ENCODE measurements at places on chromosomes 1 and 21. TPM values are rescaled to one million over a fixed set of nuclear protein-coding genes. Genes with fewer than 3 reads are reported as not detected.
A peak's percentile ranks its signal among the peaks of the same experiment; 100 is the strongest.

Gene ZNF648
- polyA plus RNA-seq: not detected

DNA sequence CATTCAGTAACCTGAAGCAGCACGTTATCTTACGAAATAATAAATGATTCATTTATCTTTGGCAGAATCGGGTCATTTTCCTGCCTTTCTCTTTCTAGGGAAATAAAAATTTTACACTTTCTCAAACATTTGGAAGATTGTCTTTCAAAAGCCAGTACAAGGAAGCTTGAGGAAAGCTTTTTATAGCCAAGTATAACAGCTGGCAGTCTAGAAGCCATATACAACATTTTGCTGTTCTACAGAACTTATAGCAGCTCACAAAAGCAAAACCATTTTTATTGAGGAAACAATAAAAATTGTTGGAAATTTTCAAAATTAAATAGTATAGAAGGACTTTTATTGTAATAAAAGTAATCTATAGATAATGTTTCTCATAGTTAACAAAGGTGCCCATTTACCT, 448.6 kb downstream of the SMYD3 start:
- no peak for DNase-seq

GRCh38 chr1:31910933-31911332, 27.2 kb downstream of the PTP4A2 start:
- no peak for DNase-seq

DNA sequence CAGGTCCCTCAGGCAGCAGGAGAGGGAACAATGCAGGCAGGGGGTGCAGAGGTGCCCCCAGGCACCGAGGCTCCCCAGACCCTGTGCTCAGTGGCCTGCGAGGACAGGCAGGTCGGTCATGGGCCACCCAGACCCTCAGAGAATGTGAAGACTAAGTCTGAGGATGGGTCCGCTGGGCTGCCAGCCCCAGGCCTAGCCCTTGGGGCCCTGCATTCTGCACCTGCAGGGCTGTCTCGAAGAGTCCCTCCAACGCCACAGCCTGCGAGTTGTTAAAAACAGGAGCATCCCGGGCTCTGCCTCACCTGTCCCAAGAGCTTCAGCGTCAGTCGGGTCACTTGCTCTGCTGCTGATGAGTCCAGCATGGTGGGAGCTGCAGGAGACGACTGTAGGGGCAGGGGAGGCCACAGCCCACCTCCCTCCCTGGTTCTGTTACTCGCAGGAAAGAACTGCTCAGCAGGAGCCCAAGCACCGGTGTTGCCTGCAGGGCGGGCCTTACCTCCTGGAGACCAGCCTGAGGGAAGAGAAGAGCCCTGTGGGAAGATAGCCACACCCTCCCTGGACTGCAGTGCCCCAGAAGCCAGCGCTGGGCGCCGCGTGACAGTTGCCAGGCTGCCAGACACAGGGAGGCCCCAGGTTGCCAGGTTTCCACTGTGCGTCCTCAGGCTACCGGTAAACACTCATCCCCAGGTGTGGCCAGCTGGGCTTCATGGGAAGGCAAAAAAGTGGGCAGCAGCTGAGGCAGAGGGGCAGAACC, 5.8 kb downstream of the C21orf58 start:
- DNase-seq: peak; percentile 63

DNA sequence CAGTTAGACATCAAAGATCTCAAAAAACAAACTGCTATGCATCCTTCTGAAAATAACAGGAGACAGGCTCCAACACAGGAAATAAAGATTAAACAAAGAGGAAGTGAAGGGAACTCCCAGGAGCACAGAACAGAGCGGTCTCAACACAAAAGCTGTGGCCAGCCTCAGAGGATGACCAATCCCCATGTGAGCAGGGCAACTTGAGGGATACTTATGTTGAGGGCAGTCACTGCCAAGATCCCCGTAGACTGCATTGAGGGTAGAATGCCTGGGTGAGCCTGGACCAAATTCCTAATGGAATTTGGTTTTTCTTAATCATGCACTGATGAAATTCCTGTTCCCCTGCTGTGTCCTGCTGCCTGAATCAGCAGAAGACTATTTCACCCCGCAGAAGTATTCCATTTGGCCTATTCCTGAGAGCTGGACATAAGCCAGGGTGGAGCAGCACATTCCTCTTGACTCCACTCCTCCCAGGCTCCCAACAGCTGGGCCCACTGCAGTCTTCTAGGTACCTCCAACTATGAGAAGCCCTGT, 49.0 kb downstream of the JAK1 start:
- peak; percentile 82 for DNase-seq

GRCh38 chr1:24902471-24902891, 27.6 kb downstream of the RUNX3 start:
- DNase-seq: no peak

DNA sequence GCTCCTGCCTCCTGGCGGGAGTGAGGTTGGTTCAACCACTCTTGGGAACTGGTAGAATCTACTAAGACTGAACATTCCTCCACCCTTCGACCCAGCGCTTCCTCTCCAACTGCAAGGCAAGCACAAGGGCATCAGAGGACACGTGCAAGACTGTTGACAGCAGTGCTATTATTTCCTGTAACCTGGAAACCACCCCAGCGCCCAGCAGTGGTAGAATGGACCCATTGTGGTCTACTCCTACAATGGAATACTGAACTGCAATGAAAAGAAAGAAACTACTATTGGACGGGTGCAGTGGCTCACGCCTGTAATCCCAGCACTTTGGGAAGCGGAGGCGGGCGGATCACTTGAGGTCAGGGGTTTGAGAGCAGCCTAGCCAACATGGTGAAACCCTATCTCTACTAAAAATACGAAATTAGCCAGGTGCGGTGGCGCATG, 33.0 kb upstream of the TARDBP start:
- DNase-seq: peak; percentile 59

- no peak for DNase-seq
Observed at GRCh38 chr21:26505211-26505610, 67.9 kb downstream of the CYYR1 start.

DNA sequence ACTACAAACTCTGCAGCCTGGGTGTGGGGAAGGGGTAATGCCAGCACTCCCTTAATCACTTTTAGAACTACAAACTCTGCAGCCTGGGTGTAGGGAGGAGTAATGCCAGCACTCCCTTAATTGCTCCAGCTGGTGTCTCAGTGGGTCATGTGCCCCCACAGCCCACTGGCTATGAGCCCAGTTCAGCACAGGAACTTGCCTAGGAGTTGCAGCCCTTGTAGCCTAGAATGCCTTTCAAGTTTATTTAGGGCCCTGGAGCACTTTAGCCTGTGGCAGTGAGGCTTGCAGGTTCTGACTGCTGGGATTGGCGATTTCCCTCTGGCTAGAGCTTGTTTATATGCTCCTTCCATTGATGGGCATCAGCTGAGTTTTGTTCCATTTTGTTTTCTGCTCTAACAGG, 17.1 kb downstream of the VN1R5 start:
- no peak for DNase-seq

- no peak for DNase-seq
Observed at GRCh38 chr1:80540596-80540995, 1260.1 kb upstream of the ADGRL2 start.

DNA sequence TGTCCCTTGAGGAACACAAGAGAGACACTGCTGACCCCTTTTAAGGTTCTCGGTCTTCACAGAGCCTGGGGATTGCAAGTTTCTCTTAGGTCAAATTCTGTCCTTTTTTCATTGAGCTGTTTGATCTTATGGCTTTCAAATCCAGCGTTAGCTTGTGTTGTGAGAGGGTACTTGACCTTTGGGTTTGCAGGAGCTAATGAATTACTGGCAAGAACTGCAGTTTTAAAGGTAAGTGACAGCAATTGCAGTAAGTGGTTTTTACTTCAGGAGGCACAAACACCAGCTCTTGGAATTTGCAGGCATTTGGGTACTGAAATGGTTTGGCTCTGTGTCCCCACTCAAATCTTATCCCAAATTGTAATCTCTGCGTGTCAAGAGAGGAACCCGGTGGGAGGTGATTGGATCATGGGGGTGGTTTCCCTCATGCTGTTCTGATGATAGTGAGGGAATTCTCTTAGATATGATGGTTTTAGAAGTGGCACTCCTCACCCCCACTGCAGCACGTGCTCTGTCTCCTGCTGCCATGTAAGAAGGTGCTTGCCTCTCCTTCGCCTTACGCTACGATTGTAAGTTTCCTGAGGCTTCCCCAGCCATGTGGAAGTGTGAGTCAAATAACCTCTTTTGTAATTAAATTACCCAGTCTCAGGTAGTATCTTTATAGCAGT, 134.5 kb upstream of the LYPLAL1 start:
- DNase-seq: no peak

Gene NR5A2
- 0.52 TPM for polyA plus RNA-seq

DNA sequence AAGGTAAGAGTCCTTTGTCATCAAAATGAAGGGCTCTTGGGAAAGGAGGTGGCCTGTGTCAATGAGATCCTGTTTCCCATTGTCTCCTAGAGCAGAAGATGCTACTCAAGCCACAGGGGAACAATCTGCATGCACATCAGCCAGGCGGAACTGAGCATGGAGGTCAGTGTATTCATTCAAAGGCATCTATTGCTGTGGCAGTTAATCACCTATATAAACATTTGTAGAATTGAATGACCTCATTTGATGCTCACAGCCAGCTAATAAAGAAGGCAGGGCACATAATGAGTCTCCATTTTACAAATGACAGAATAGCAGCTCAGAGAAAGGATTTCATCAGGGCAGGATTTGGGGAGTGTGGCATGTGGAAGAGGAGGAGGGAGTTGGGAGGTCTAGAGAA, 5.7 kb upstream of the FYB2 start:
- DNase-seq: no peak
